ENCODE measurements at places on chromosomes 2 and 18.

DNA sequence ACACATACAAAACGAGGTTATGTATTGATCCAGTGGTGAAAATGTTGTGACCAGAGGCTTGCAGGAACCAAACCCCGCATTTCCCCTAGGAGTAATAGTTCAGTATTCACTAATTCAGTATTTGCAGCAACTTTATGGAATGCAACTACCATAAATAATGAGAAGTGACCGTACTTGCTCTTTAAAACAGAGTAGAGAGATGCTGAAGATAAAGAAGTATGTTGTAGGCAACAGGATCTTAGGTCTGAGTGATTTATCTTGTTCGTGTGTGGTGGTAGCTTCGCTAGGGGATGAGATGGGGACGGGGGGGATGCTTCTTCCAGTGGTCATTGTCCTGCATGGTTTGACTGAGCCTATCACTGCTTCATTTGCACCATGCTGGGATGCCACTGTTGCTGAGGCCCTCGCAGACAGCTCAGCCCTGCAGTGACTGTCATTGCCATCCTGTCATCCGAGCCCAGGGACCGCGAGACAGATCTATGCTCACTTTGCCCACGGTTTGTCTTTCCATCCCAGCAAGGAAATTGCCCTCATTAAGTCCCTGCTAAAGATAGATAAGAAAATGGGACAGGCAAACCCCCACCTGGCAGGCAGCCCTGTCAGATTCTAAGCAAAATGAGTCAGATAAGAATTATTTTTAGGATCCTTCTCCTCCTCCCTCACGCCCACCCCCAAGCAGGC, 181.3 kb downstream of the CTIF start:
- no peak for DNase-seq

- no peak for DNase-seq
Observed at GRCh38 chr2:231634412-231634811, 41.7 kb downstream of the TEX44 start.

GRCh38 chr18:7901657-7902056, 334.5 kb downstream of the PTPRM start:
- DNase-seq, result no peak

DNA sequence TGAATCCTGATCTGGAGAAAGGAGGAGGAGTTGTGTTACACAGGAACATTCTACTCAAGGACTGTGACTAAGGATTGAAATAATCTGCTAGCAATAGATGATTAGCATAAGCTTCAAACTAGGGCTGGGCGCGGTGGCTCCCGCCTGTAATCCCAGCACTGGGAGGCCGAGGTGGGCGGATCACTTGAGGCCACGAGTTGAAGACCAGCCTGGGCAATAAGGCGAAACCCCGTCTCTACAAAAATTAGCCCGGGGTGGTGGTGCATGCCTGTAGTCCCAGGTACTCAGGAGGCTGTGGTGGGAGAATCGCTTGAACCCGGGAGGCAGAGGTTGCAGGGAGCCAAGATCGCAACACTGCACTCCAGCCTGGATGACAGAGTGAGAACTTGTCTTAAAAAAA, 1.5 kb downstream of the TRMT61B start:
- no peak for DNase-seq

- no peak for DNase-seq
Observed at GRCh38 chr18:46751882-46752281, 5.0 kb downstream of the ST8SIA5 start.

- DNase-seq, result no peak
Observed at GRCh38 chr2:159160412-159160811, 126.1 kb downstream of the WDSUB1 start.

DNA sequence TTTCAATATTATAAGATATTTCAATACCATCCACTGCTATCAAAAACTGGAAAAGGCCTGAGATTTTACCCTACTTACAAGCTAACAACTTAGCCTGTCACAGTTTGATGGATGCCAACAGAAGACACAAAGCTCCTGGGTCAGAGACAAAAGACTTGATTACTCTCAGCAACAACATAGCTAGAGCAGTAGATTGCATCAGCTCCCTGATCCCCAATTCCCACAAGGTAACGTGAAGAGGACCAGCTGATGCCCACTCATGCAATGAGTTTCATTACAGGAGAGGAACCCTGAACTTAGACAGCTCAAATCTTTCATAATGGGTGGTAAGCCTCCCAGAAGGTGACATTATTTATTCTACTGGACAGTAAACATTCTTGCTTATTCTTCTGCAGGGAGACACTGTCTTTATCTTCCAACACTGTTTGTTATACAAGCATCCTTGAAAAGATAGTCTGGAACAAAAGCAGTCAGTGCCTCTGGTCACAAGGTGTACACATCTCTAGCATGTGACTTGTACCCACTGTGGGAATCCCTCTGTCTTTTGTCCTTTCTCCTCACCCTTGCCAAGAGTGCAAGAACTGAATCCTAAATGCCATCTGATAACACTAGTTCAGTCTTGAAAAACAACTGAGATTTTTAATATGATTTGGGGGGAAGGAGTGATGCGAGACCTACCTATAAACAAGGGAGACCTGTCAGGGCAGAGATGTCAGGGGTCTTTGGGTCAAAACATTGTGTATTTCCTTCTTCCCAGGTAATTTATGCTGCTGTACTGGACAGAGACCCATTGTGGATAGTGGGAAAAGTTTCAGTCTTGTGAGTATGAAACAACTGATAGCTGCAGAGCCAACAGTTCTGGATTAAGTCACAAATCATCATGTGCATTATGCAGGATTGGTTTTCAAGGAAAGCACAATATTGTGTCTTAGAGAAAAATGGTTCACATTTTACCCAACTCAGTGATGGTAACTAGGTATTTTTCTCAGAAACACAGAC, 102.4 kb downstream of the AOX1 start:
- no peak for DNase-seq

DNA sequence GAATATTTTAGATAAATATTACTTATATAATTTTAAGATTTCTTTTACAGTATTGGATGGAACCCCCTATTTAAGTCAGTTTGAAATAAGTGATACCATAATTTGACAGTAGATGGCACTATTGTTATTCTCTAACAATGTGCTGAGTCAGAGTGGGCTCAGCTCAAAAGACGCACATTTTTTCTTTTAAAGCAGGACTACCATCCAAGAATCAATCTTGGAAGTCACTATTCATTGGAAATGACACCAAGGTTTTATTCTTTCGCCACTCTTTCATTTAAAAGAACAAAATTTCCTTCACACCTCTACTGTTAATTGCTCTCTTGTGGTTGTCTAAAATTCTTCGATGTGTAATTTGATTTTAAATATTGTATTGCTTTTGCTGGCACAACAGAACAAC, 32.6 kb upstream of the SPAG16 start:
- DNase-seq, result no peak

- DNase-seq, result no peak
Observed at GRCh38 chr2:112166806-112167499, 28.8 kb downstream of the FBLN7 start.

GRCh38 chr2:102158011-102158755, 15.6 kb downstream of the IL1R1 start:
- no peak for DNase-seq

DNA sequence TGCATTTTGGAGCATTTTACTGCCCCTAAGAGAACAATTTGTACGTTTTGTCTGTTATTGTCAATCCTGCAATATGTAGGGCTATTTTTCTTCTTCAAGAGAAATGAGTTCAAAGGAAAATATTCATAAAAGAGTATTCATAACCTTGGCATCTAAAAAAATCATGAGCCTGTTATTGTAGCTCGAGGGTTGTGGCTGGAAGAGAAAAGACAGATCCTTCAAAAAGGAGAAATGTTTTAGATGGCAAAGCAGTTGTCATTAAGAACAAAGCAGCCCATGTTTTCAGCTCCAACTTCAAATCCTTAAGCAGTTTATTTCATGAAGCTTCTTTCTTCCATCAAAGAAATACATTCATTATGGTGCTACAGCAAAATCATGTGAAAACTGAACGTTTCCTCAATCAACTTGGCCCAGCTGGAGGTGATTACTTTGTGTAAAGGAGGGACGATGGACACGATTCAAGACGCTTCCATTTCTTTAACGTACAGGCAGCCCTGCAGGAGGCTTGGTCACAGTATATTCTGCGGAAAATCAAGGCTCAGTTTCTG, 31.4 kb downstream of the QPCT start:
- DNase-seq, result no peak

DNA sequence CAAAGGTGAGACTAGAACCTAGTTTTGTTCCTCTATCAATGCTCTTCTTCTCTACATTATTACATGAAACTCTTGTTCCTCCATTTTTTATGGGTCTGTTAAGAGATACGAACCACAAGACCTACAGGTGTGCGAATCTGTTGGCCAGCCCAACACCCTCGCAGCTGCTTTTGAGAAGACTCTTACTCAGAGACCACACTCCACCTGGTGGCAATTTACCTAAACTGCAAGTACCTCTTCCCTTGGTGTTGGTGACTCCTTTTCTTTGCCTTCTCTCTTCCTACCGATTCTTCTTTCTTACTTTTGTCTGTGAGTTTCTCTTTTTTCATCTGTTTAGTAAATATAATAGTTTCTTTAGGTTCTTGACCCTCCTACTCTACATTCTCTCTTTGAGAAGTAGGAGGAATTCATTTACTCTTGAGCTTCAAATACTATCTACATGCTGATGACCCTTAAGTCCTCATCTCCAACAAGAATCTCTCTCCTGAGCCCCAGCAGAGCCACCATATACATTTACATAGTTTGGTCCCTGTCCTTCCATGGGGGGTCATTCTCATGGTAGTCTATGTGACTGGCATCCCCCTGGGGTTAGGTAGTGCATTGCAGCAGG, 81.8 kb upstream of the GAREM1 start:
- peak; percentile 16 for DNase-seq

DNA sequence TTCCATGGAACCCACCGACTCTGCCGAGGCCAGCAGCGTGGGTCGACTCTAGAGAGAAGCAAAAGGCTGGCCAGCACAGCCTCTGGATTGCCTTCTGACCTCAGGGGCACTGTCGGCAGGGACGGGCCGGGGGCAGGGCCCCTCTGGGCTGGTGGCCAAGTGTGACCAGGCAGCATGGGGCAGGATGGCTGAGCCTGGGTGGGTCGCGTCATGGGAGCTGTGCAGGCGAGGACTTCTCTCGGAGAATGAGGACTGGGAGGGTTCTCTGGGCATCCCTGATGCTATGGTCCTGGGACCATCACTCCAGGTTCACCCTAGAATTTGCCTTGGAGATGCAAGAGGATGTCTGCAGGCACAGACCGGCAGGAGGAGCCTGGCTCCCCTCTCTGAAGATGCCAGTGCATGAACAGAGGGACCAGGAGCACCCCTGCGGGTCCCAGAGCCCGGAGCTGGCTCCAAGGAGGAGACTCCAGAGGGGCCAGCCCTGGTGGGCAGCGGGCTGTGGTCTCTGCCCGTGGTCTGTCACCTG, 289.2 kb downstream of the NDUFA10 start:
- DNase-seq, result no peak

- DNase-seq, result no peak
Observed at GRCh38 chr18:7000484-7001096, 117.0 kb downstream of the LAMA1 start.

DNA sequence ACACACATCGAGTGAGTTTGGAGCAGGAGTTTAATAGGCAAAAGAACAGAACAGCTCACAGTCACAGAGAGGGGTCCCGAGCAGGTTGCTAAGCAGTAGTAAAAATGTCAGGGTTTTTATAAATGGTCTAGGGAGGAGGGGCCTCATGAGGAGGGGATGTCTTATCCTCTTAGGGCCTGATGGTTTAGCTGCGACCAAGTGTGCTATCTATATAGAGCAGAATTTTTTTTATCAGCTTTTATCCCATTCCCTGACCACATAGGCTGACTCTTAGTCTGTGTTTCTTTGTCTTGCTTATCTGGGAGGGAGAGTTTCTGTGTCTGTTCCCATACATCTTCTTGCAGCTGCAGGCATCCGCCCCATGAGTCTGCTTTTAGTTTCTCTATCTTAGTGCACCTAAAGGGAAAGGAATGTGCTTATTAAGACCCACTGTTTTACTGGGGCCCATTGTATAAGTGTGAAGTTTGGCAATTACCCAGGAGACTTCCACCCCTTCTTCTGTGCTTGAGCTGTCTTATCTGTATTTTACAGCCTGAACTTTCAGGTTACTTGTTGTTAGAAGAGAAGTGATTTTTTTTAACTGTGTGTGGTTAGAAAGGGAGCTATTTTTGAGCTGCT, 30.4 kb upstream of the GMCL1 start:
- DNase-seq, result no peak

GRCh38 chr2:174235680-174236079, 12.7 kb downstream of the OLA1 start:
- DNase-seq, result no peak

- no peak for DNase-seq
Observed at GRCh38 chr2:101148777-101149176, 2.4 kb downstream of the TBC1D8 start.

DNA sequence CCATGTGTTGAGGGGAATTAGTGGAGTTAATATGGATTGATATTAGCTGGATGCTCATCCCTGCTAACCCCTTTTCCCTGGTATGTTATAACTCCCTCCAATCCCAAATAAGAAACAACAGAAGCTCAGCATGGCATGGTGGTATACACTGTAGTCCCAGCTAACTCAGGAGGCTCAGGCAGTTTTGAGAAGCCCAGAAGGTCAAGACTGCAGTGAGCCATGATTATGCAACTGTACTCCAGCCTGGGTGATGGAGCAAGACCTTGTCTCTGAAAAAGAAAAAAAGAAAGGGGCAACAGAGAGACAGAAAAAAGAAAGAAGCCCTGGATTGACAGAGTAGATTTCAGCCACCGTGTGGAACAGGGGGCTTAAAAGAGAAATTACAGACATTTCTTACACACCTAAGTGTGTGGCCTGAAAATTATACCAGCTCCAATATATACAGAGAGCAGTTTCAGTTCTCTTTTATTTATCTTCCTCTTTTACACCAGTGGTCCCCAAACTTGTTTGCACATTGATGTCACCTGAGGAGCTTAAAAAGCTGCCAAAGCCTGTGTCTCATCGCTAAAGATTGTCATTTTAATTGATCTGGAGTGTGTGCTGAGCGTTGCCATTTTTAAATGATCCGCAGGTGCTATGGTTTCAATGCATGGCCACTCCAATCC, 203.6 kb downstream of the UBE2E3 start:
- no peak for DNase-seq

GRCh38 chr2:236855866-236856847, 229.5 kb upstream of the COPS8 start:
- no peak for DNase-seq

DNA sequence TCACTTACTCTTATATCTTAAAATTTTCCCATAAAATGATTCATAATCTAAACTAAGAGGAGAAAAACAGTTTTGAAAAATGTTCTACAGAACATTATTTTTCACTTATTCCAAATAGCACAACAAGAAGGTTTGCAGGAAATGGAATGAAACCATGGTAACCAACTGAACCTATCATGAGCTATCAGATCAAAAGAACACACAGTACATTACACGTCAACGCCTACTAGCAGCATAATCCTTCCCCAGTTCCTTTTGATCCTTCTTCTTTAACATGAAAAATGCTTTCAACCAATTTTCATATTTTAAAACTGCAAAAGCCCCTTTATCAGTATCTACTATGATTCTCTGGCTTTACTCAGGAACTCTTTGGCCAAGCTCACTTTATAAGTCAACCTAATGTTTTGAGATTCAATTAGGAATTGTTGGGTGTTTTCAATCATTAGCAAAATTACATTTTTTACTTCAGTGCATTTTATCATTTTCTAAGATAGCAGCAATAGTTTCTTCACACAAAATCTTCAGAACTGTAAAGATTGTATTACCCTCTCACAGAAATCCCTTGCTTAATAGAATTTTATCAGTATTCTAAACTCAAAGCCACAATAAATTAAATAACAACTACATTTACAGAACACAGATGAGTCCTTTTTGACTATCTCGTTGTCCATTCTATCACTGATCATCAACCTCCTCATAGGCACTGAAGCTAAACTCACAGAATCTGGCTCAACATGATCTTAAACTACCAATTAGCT, 102.5 kb downstream of the CHN1 start:
- DNase-seq, result no peak

Data from activated CD8-positive, alpha-beta memory T cell treated with anti-CD3 and anti-CD28 coated beads for 4 hours (primary cell).